ENCODE measurements at places on chromosomes 4 and X. TPM values are rescaled to one million over a fixed set of nuclear protein-coding genes. Genes with fewer than 3 reads are reported as not detected.

ETDB gene
- total RNA-seq = not detected

KCTD8 gene
- total RNA-seq = not detected

SLC6A14 gene
- not detected for total RNA-seq

MAGEH1 gene
- total RNA-seq = 18.7 TPM

TCEAL2 gene
- total RNA-seq = not detected

PARM1 gene
- not detected for total RNA-seq

MAGED4B gene
- total RNA-seq = 0.22 TPM

PAGE1 gene
- total RNA-seq = not detected
